ENCODE measurements at places on chromosomes 5 and 9. TPM values are rescaled to one million over a fixed set of nuclear protein-coding genes. Genes with fewer than 3 reads are reported as not detected.
A peak's percentile ranks its signal among the peaks of the same experiment; 100 is the strongest.

GRCh38 chr9:114276908-114277821 is 45.7 kb upstream of the ORM1 start:
- DNase-seq: no peak

DNA sequence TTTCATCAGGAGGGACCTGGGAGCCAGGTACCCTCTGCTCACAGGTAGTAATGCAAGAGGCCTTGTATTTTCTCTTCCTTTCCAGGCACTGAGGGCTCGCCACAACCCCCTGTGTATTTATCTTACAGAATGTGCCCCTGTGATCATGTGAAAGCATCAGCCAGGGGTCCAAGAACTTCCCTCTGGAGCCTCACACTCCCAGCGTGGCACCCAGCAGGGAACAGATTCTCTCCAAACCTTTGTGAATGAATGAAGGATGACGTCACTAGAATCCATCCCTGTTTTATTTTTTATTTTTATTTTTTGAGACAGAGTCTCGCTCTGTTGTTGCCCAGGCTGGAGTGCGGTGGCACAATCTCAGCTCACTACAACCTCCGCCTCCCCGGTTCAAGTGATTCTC is 107.3 kb upstream of the IER5L start:
- no peak for DNase-seq

Gene FUT7
- 7.3 TPM for polyA plus RNA-seq

DNA sequence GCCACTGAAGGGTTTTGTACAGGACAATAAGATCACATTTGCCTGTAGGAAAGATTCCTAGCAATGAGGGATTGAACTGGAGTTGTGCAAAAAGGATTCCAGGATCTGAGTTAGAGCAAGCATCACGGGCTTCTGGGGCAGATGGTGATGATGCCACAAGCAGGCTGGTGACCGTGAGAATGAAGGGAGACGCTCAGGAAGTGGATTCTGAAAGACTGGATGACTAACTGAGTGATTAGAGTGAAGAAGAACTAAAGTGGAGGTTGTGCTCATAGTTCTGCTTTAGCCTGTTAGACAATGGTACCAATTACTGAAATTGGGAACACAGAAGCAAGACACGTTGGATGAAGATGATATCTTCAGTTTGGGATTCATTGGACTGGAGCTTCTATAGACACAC is 168.2 kb downstream of the CD180 start:
- no peak for DNase-seq

DNA sequence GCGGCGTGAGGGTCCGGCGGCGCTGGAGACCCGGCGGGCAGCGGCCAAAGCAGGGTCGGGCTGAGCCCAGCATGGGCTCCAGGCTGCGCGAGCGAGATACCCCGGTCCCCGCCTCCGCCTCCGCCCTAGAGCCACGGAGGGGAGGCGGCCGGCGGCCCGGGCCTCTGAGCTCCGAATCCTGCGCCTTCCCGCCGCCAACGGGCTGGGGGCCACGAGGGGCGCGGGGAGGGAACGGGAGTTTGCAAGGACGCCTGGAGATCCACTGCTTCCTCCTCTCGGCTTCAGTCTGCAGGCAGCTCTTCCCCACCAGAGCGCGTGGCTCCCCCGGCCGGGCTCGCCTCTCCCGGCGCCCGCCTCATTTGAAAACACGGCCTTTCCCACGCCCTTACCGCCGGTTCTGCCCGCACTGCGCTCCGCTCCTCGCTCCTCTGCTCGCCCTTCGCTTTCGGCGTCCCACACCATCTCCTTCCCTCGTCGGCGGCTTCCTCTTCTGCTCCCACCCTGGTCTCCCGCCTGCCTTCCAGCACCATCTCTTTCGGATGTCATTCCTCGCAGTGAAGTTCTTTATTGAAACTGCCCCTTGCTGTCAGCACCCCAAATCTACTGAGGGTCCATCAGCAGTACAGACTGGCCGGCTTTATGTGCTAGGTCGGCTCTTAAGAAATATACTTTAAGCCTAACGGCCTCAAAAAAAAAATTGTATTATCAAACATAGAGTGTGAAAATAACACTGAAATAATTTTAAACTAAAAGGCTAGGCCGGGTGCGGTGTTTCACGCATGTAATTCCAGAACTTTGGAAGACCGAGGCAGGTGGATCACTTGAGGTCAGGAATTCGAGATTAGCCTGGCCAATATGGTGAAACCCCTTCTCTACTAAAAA is 105.0 kb upstream of the FAM120A start:
- peak; percentile 19 for DNase-seq

DNA sequence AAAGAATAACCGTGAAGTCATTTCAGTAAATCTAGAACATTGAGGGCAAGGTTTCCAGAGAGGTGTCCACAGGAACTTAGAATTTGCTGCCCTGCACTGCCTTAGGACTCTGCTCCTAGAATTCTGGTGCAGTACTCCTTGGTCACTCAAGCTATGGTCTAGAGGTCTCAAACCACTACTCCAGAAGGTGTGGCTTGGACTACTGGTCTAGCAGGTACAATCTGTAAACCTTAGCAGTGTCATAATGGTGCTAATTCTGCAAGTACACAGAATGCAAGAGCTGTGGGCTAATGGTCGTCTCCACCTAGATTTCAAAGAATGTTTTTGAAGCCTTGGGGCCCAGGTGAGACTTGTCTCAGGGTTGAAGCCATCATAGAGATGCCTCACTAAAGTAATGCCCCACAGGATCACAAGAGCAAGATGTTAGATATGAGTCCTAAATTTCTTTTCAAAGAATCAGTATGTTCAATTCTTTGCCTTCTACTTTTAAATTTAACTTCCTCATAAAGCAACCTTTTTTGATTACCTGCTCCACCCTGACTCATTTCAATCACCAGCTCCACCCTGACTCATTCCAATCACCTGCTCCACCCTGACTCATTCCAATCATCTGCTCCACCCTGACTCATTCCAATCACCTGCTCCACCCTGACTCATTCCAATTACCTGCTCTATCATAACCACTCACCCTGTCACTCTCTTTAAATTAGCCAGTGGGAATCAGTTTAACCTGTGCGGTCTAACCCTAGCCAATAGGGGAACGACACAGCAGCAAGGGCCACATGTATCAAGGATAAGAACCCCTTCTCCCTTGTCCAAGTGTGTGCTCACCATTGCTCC is 1111.8 kb upstream of the ACO1 start:
- DNase-seq: no peak

Gene PCDHA9
- not detected for polyA plus RNA-seq

- peak; percentile 17 for DNase-seq
Observed at GRCh38 chr9:899440-900184, 58.1 kb downstream of the DMRT1 start.

DNA sequence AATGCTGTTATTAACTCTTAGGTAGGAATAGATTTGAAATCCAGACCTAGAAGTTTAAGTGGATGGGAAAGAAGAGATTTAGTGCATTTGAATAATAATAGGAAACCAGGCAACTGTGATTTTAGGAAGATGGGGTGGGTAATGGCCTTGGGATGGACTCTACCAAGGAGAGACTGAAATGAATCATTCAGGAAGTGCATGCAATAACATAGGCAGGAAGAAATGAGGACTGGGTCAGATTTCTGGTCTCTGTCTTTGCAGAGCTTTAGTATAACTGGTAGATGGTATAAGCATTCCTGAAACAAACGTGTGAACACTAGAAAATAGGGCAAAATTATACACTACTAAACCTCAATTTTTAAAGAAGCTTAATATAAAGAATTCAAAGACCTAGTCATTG is 274.4 kb upstream of the CLINT1 start:
- DNase-seq: no peak

GRCh38 chr5:61332358-61332749 is 296 bp downstream of the ZSWIM6 start:
- DNase-seq: no peak

DNA sequence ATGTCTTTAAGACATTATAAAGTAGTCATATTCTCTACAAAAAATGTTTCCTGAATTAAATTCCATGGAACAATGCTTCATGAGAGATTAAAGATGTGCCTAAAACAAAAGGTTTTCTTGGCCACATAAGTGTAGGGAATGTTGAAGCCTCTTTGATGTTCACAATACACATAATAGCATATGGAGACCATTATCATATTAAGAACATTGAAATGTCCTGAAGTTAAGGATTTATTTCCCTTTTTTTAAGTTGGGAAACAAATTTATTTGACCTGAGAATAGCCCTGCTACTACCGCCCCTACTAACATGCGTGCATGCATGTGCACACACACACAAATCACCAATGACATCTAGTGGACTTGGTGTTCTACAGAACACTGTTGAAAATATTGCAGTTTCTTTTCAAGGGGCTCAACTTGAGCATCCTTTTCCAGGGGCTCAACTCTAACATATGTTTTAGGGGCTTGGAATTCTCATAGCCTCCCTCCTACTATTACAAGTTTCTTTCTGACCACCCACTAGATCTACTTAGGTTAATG is 124.9 kb upstream of the C6 start:
- no peak for DNase-seq

- DNase-seq: no peak
Observed at GRCh38 chr9:115333277-115334070, 215.5 kb upstream of the TNC start.

Gene QRFP
- polyA plus RNA-seq: 0.07 TPM

DNA sequence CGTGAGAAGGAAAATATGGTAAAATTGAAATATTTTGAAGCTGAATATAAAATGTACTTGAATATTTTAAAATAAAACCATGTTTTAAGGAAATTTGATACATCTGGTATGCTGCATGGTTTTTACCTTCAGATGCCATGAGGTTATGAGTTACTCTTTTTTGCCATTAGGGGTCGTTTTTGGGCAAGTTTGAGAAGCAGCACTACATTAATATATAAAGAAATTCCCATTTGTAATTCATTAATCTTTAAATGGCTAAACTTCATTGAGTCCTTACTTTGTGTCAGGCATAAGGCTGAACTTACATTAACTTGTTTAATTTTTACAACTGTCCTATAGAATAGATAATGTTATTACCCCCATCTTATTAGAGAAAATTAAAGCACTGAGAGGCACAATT is 152.3 kb downstream of the KDM4C start:
- peak; percentile 9 for DNase-seq

Gene SOHLH1
- not detected for polyA plus RNA-seq

- DNase-seq: no peak
Observed at GRCh38 chr5:13976867-13977830, 32.7 kb upstream of the DNAH5 start.

Gene MARVELD2
- polyA plus RNA-seq: 0.13 TPM

Gene HRCT1
- polyA plus RNA-seq: not detected

- no peak for DNase-seq
Observed at GRCh38 chr5:50730336-50730735, 63.9 kb downstream of the PARP8 start.

Gene NTNG2
- 8.9 TPM for polyA plus RNA-seq

DNA sequence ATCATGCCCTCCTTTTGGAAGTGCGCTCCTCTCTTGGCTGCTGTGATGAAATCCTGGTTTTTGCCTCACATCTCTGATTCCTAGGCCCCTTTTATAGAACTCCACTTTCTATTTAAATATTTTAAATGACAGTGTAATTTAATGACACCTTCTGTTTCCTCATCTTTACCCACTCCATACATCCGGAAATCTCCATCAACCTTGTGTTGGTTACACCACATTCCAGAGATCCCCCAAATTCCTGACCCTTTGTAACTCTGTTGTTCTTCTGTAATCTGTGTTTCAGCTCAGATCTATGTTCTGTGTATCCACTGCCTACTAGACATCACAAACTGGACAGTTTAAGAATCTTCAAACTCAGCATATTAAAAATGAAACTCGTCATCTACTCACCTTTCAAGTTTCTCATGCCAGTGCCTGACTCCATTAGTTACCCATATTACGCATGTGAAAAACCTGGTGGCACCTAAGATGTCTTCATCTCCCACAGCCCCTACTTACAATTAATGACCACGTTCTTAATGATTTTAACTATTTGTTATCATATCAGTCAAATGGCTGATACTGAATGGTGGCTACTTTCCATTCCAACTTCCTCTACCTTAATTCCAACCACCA is 25.1 kb downstream of the PARP8 start:
- DNase-seq: no peak

Gene CCIN
- 0.50 TPM for polyA plus RNA-seq

Gene AFAP1L1
- not detected for polyA plus RNA-seq

Gene SLC24A2
- not detected for polyA plus RNA-seq

DNA sequence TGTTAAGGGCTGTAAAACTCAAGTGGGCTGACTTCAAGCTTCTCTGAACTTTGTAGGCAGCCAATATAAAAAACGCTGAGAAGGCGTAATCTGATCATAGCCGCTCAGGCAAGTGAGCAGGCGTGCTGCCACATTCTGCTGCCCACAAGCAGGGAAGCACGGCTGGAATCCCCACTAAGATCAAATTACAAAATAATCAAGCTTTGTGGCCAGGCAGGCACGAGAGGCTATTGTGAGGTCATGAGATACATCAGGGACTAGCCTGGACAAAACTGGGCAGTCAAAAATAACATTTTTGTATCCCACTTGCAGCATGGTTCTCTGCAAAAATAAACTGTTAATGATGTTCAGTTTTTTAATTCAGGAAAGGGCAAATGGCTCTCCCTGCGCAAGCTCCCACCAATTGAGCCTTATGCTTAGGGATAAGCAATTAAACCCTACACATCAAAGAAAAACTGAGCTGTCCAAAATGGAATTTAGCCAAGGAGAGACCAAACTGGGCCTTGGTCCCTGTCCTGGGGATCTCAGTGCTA is 64.0 kb downstream of the POU5F2 start:
- DNase-seq: no peak

Gene PCDHA5
- polyA plus RNA-seq: not detected

DNA sequence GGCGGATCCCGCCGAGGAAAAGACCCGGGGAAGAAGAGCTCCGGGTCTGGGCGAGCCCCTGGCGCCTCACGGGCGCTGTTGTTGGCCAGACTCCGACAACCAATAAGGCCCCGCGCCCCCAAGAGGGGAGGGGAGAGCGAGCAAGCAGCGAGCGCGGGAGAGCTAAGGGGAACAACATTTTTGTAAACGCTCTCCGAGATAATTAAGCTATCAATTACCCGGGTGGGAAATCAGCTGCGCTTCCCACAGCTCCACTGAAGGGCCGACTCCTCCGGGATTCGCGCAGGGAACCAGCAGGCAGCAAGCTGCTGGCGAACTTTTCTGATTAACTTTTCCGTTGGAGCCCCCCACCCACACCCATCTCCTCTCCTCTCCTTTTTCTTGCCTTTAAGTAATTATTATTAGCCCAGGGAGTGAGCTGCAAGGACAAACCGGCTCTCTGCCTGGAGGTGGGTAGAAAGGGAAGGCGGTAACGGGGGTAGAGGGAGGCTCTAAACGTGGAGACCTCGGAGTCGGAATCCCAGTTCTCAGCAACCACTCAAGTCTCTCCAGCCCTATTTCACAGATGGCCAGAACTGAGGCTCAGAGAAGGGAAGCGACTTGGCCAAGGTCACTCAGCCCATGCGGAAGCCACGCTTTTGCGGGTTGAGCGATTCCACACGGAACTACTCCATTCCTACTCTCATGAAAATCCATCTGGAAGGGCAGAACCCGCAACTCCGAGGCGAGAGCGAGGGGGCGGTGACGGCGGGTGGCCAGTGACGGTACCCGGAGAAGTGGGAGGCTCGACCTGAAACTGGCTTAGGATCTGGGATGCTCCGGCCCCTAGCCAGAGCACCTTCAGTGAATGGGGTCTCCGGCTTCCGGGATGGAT is 1.3 kb downstream of the ASTN2 start:
- no peak for DNase-seq

GRCh38 chr5:89769975-89770374 is 639.6 kb downstream of the CETN3 start:
- DNase-seq: no peak
